Stimulated activated CD4-positive, alpha-beta T cell treated with anti-CD3 and anti-CD28 coated beads, Interleukin-4, amount 100 ng/mL, for 4 hours (primary cell): ENCODE measurements at places on chromosomes 2 and 18.

DNA sequence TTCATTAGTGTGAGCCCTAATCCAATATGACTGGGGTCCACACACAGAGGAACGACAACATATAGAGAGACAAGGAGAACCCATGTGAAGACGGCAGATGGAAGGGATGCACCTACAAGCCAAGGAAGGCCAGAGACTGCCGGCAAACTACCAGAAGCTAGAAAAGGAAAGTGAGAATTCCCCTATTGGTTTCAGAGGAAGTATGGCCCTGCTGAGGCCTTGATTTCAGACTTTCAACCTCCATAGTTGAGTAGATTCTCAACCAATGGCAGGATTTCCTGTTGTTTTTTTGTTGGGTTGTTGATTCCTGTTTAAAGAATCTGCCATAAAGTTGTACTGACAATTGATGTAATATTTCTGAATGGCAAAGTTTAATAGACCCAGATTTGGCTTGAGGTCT is 241.5 kb downstream of the SATB2 start:
- no peak for DNase-seq

DNA sequence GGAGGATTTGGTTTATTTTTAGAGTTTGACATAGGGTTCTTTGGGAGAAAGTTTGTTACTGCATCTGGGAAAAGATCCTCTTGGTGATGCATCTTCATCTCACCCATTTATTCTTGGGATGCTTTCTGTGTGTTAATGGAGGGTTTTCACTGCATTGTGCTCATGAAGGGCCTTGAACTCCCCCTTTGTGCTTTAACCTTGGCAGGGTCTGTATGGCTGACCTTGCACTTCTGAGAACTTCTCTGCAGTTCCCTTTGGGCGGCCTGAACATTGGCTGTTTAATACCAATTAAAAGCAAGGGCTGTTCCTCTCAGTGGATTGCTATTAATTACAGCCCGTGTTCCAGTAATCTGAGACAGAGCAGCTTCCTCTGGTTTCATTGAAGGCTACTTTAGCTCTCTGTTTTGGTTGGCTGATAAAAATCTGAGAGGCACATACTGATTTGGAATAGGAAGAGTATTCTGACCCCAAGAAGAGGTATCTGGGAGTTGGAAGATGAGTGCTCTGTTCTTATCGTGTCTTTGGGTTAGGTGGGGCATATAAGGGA is 37.5 kb downstream of the FMNL2 start:
- no peak for DNase-seq

DNA sequence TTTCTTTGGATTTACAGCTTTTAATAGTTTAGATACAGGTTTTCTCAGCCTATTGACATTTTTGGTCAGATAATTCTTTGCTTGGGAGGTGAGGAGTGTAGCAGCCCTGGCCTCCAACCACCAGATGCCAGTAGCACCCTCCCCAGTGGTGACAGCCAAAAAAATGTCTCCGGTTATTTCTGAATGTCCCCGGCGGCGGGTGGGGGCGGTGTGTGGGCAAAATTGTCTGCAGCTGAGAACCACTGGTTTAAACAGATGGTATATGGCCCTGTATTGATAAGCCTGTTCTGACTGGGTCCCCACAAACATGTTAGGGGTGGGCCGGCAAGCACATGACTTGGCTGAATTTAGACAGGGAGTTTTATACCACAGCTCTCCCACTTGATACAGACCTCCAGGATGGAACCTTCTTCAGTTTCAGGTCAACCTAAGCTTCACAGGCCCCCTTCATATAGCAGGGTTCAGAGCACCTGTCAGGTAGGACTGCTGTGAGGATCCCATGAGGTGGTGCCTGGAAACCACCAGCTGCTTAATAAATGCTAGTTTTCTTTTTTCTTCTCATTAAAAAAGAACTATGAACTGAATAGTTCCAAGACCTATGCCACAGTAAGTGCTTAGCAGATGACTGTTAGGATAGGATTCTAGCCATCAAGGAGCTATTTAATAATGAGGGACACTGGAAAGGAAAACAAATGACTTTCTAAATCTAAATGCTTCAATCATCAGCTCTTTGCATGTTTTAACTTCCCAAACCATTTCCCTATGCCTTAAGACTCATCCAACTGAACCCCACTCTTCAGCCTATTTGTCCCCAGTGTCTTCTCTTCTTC is 18.1 kb downstream of the LPIN2 start:
- peak; percentile 63 for DNase-seq

DNA sequence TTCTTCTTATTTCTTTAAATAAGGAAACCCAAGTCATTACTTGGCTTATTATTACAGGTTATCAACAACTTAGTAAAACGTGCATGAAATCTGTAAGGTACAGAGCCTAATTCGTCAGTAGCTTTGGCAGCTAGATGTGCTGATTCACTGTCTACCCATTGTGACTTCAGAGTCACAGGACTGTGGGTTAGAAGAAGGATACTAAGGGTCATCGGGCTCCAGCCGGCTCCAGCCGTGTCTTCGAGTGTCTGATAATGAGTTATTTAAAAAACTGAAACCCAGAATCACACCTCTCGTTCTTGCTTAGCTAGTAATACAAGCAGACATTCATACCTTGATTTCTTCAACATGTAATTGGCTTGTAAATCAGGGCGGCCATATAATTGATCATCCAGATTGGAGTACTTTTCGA is 170.5 kb downstream of the FMNL2 start:
- DNase-seq = no peak

DNA sequence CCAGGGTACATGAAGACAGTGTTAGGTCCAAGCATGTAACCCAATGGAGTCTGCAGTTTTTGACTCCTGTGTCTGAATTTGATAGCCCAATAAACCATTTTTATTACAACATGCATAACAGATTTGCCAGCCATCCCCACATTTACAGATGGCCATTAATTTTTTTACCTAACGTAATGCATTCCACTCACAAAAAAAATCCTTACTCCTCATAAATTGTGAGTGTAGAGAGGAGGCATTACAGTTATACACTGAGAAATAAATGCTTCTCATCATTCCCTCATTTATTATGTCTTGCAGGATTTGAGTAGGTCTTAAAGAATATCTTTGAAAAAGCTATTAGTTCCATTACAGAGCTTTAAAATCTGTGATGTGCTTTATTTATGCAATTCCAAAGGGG is 193.8 kb downstream of the CMPK2 start:
- DNase-seq = no peak

- DNase-seq = no peak
Measured at GRCh38 chr2:77831060-77831459, 308.9 kb upstream of the LRRTM4 start.

GRCh38 chr2:128436479-128437203 is 118.0 kb upstream of the HS6ST1 start:
- no peak for DNase-seq

DNA sequence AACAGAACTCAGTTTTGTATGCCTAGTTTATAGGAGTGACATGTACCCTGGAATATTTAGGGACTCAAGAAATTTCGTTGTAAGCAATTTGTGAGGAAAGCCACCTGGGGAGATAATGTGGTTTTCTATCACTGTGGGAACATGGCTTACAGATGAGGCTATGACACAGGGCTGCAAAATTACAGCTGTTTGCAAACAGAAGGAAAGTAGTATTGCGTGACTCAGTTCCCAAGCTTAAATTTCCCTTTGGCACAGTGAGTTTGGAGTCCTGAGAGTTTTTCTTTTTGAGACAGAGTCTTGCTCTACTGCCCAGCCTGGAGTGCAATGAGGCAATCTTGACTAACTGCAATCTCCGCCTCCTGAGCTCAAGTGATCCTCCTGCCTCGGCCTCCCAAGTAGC is 149.8 kb downstream of the MYO5B start:
- no peak for DNase-seq

DNA sequence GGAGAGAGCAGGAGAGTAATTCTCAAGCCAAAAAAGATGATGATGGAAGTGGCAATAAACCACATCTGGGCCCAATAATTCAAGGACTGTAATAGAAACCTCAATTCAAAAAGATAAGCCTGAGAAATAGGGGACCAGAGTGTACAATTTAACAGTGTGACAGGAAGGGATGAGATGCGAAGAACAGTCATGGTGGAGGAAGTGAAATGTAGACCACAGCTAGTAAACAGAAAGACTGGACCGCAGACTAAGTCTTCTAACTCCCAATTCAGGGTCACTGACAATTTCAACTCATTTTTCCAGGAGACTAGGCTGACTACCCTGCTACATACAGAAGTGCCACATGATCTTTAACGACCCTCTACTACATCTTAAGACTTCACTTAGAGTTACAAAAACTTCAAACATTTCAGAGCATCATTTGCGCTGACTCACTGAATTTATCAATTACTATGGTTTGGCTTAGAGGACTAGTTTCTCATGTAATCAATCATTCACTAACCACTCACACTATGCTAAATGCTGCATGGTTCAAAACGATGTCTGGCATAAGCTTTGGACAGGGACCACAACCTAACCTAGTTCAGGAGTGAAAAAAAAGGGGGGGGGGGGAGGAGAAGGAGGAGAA is 9.0 kb downstream of the CUL3 start:
- DNase-seq = no peak

- DNase-seq = no peak
Measured at GRCh38 chr18:23971097-23971440, 43.5 kb upstream of the TTC39C start.

- no peak for DNase-seq
Measured at GRCh38 chr2:128444816-128445522, 126.3 kb upstream of the HS6ST1 start.

- no peak for DNase-seq
Measured at GRCh38 chr2:223369889-223370288, 232.3 kb downstream of the SCG2 start.

DNA sequence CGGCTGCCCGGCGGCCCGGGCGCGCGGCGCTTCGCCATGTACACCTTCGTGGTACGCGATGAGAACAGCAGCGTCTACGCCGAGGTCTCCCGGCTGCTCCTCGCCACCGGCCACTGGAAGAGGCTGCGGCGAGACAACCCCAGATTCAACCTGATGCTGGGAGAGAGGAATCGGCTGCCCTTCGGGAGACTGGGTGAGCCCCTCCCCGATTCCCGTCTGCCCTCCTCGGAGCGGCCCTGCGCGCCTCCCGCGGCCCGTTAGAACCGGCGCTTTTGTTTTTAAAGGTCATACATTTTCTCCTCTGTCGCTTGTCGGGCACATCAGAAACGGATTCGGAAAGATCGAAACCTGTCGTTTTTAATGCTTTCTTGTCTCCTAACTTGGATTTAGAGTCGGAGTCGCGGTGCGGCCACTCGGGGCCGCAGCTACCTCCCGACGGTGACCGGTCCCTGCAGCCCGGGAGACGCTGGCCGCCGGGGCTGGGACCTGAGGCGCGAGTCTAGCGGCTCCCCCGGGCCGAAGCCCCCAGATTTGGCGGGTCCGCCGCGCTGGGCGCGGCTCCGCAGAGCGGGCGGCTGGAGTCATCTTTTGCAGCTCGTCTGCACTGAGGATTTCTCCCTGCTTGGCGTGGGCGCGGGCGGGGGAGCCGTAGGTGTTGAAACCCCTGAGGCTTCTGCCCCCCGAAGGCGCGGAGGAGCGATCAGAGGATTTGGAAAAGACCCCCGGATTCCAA is 519 bp downstream of the TTL start:
- DNase-seq = peak; percentile 33

- no peak for DNase-seq
Measured at GRCh38 chr2:53843595-53843994, 16.2 kb downstream of the GPR75 start.

DNA sequence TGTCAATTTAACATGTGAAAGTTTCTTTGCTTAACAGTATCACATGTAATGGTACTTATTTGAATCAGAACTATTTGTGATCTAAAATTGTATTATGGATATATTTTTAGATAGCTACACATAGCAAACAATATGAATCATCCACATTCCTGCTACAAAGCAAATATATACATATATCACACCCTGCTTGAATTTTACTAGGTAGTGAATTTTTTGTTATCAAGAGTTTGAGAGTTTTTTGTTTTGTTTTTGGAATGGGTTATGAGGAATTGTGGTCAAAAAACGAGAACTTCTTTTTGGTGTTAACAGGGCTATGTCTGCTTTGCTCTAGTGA is 635.7 kb downstream of the NRXN1 start:
- DNase-seq = no peak

GRCh38 chr18:22566703-22567420 is 149.1 kb upstream of the CTAGE1 start:
- no peak for DNase-seq

GRCh38 chr2:70905443-70906421 is 30.0 kb upstream of the ATP6V1B1 start:
- no peak for DNase-seq

DNA sequence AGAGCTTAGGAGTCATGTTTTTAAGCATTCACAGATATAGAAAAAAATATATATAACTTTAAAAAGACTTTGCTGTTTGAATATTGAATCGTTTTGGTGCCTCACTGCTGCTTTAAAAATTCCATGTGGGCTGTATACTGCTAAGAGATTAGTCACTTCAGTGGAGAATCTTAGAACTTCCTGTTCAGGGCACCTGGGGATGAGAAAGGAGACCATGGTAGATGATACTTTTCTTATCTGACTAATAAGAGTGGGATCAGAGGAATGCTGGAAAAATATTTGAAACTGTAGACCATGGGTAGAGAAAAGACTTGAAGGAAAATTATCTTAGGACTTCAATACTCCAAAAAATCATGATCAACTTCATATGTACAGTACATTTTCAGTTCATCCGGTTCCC is 442.2 kb upstream of the SETBP1 start:
- no peak for DNase-seq

- no peak for DNase-seq
Measured at GRCh38 chr2:225244933-225245332, 154.6 kb upstream of the NYAP2 start.

DNA sequence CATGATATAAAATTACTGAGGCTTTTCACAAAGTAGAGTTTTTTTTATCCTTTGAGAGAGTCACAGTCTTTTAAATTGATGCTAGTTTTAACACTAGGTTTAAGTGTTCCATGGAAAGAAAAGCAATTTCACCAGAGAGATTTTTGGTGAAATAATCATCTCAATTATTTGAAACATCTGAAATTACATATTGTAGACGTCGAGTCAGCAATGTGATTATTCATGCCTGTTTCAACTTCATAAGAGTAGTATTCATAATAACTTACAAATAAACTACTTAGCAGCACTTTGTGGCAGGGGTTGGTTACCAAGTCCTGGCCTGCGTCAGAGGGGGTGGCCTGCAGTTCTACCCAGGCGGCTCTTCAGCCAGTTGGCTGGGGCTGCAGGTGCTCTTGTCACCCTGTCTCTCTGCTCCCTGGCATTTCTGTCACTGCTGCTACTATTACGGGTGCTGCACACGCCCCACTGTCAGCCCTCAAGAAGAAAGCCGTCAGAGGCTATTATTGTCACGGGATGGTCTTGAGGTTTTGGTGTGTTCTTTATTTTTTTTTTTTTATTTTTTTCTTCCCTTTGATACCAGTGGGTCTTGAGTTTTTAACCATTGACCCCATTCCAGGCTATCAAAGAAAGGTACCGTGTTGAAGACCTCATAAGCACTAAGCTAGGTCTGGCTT is 50.4 kb downstream of the MALT1 start:
- DNase-seq = no peak
